ENCODE measurements at places on chromosomes 13 and 19.

DNA sequence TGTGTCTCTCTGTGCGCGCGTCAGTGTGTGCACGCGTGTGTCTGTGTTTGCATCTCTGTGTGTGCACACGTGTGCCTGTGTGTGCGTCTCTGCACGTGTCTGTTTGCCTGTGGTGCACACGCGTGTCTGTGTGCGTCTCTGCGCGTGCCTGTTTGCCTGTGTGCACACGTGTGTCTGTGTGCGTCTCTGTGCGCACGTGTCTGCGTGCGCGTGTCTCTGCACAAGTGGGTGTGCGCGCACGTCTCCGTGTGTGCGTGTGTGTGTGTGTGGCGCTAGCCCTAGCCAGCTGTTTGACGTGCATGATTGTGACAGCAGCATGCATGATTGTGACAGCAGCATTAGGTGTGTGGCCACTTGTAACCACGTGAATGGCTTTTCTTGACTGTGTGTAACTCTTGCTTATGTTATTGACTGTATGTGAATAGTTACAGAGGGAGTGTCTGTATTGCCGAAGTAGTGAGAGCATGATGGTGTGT lies 31.1 kb downstream of the ZNF146 start:
- no peak for DNase-seq

DNA sequence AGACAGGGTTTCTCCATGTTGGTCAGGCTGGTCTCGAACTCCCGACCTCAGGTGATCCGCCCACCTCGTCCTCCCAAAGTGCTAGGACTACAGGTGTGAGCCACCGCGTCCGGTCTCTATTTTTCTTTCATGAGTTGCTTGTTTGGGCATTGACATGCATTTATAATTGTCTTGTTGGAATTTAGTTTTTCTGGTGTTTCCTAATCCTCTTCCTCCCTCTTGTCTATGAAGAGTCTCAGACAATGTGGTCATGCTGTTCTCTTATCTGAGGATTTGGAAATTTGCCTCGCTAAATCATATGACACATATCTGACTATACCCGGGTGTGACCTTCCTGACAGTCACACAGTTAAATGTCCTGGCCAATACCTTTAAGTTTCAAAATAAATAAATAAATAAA lies 7.4 kb upstream of the CEACAM18 start:
- no peak for DNase-seq

DNA sequence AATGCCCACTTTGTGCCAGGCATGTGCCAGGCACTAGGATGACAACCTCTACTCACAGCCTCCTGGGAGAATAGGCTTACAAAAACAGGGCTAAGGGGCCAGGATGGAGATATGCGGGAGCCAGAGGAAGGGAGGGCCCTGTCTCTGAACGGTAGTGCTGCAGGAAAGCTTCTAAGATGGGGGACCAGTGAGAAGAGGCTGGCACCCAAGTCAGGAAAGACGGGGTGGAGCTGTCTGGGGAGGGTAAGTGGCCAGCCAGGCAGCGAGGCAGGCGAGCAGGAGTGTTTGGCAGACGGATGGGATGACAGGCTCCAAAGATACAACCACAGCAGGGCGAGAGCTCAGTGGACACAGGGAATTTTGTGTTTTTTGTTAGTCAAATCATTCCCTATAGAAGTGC lies 44.7 kb upstream of the GPI start:
- no peak for DNase-seq

DNA sequence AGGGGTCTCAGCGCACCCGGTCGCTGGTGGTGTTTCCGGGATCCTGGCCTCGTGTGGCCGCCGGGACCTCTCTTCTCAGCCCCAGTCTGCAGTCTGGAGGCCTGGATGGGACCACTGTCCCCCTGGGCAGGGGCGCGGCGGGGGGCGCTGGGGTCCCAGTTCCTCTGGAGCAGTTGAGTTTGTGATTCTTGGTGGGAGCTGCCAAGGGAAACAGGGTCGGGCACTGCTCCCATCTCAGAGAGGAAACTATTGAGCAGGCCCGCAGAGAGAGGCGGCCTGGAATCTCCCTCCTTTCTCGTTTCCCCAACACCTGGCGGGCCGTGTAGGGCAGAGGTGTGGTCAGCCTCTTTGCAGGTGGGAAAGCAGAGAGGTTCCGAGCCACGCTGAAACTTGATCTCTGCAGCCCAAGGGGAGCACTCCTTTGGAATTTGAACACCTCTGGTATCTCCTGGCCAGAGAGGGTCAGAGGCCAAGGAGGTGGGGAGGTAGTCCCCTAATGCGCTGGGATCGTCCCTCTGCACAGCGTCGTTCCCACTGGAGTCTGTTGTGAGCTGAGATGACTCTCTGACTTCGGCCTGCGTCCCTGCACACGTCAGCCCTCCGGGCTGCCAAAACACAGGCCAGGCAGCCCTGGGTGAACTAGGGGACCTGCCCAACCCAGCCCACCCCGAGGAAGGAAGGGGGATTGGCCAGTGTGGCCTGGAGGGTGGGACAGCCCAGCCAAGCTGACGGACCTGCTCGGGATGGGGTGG lies 741 bp downstream of the PLEKHF1 start:
- no peak for DNase-seq

DNA sequence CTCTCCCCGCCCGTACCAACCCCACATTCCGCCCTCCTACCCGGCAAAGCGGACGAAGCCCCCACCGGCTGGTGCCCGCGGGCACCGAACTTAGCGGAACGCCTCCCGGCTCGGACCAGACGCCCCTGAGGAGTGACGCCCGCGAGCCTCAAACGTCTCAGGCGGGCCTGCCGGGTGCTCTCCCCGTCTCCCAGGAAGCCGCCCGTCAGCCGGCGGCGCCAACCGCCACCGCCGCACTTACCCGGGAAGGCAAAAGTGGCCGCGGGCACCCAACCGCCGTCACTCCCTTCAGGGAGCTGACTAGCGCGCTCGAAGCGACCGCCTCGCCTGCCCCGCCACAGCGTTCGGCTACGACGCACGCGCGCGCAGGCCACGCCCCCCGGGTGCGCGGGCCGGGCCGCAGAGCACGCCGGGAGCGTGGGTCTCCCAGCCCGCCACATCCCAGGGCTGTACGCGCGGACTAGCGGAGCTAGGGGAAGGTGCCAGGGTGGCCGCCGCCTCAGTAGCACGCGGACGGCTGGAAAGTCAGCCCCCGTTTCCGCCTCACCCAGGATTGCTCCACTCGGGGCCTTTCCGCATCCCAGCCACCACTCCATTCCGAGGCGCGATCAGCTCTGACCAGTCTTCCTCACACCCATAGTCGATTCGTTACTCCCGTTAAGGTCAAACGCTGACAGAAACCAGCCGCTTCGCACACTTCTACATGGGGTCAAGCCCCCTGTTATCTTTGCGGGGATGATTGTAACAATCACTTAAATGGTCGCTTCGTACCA lies at the start of gene TEX30:
Gene TEX30 (minus strand): TSS at position 346 of the 773 bp plus-strand sequence. CDS start 3,760 bp downstream, outside the sequence.
- DNase-seq: peak; percentile 15

- DNase-seq: peak; percentile 73
These were observed 10.6 kb upstream of the ZNF709 start for GRCh38 chr19:12495002-12495802.

DNA sequence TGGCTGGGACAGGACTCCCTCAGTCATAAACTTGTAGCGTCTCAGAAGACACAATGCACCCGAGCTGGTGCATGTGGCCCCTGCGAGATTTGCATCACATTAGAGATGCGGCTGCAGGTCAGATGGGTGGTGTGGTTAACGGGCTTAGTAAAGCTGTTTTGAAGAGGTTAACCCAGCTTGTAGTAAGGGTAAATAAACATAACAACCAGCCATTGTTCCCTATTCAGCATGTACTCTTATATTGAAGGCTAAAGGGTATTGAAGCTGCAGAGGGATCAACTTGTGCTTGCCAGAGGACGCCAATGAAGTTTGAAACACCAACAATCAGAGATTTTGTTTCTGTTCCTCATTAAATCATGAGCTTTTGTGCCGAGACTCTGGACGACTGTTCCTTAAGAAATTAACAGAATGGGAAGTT lies 79.4 kb downstream of the ZIC5 start:
- DNase-seq: no peak

DNA sequence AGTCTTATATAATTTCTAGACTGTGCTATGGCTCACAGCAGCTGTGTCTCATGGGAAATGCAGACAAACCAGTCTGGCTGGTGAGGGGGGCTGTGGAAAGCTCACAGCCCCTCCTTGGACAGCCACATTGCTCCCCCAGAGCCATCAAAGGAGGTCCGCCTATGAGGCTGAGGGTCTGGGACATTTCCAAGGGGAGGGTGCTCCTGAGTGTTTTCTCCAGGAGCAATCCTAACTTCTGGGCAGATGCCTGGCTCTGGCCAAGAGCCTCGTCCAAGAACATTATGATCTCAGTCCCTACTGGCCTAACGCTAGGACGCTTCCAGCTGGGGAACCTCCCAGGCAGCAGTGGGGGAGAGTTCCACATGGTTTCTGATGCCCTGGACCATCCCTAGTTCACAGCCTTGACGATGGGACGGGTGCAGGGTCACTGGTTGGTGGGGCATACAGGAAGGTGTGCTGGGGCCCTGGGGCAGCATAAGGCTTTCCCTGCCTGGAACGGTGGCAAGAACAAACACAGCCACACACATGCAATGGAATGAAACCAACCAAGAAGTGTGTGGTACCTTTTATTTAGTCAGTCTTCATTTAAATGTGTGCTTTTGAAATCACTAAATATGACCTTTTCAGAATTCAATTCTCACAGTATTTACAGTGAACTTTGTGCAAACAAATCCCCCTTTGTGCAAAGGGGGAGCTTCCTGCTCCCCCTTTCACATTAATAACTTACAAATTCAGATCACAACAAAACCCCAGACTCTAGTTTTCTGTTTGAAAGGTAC lies 60.6 kb downstream of the CDADC1 start:
- DNase-seq: no peak

DNA sequence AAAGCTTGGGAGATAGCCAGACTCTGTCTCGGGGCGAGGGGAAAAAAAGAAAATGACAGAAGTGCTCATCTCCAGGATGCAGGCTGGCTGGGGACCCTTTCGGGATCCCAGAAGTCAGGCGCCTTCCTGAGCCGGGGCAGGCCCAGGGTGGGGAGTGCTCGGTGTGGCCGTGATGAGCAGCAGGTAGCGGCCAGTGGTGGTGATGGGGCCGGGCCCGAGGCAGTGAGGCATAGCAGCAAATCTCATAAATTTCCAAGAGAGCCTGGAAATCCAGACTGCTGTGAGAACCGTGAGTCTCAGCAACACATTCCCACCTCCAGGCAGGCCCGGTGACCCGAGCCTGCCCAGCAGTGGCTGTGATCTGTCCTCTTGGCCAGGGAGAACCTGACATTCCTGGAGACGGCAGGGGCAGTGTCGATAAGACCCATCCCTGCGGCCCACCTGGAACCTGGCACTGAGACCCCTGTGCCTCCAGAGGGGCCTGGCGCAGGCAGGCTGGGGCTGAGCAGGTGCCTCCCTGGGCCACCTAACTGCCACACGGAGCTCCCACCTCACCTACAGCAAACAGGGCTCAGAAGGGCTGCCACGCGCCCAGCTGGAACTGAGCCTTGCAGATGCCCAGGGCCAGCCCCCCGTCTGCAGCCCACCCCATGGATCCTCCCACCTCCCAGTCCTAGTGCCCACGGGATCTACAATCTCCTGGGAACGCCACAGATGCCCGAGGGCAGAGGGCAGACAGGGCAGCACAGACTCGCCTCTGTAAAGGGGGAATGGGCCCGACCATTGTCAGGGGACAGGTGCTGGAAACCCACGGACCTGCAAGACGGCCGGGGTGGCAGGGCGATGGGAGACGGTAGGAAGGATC lies 23.4 kb downstream of the IZUMO4 start:
- DNase-seq: no peak

DNA sequence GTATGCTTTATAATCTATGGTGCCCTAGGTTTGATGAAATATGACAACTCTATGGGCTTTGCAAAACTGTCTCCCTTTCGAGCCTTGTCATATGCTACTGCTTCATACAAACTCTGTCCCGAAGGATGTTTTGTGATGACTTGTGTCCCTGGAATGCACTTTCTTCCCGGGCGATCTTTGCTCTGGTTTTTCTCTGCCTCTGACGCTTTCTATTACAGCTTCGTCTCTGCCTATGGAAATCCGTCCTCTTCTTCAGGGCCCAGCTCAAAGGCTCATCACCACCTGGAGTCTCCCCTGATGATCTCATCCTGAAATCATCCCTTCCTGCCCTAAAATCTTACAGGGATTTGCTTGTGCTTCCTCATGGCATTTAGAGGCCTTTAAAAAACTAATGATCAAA lies 191.5 kb upstream of the KL start:
- no peak for DNase-seq

- DNase-seq: no peak
These were observed 423.8 kb upstream of the GPC6 start for GRCh38 chr13:92802776-92803175.

- DNase-seq: no peak
These were observed 11.4 kb downstream of the N4BP2L2 start for GRCh38 chr13:32527151-32527550.

DNA sequence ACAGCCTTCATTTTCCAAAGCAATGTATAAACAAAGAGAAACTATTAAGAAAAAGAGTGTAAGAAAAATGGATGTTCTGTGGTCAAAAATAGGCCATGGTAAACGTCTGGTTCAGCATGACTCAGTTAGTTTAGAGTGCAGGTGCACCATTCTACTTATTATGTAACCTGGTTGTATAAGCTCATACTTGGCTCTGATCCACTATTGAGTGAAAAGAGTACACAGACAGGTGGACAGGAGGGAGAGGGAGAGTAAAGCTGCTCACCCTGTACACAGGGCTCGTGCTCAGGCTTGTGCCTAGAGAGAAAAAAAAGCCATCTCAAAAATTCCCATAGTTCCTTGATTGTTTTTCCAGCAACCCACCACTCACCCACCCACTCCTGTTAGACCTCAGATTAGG lies 85.8 kb upstream of the ZNF91 start:
- DNase-seq: no peak

GRCh38 chr19:58304748-58305064 lies 471 bp upstream of the ERVK3-1 start:
- DNase-seq: no peak

Measured in NCI-H2081 treated with DMSO at 0.1 percent for 48 hours (cell line).